ENCODE measurements at places on chromosomes 11 and 22.

GRCh38 chr11:49302360-49302759, 94.0 kb upstream of the FOLH1 start:
- no peak for DNase-seq

- DNase-seq, result peak; percentile 9
Measured at GRCh38 chr11:61089806-61090491, 12.3 kb upstream of the CD5 start.

DNA sequence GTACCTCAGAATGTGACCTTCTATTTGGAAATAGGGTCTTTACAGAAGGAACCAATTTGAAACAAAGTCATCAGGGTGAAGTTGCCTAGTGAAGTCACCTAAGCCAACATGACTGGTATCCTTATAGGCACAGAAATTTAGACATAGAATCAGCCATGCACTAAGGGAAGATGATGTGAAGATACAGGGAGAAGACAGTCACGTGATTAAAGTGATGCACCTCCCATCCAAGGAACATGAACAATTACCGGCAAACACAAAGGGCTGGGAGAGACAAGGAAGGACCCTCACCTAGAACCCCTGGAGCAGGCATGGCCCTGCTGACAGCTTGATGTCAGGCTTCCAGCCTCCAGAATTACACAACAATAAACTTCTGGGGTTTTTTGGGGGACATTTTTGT, 3.2 kb upstream of the CRYBB2 start:
- no peak for DNase-seq

GRCh38 chr11:120516461-120517389, 5.2 kb downstream of the GRIK4 start:
- DNase-seq, result no peak

DNA sequence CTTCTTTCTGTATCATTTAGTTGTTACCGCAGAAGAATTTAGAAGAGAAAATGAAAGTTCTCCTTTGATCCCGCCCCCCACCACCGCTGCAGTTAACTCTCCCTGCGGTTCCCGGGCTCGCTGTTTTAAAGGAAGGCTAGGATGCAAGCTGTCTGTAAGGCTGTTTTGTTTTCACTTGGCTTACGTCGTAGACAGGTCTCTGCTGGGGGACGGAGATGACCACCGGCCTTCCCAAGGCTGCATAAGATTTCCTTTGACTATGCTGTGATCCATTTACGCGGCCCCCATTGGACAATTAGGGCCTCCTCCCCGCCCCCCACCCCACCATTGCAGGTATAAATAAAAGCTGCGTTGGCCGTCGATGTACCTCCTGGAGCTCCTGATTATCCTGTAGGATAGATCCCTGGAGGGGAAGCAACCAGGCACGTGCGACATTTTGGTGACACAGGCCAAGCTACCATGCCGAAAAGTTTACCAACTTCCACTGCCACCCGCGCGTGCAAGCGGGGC, 1.4 kb upstream of the CPT1A start:
- peak; percentile 69 for DNase-seq

GRCh38 chr11:113286509-113287497, 27.6 kb upstream of the TTC12 start:
- DNase-seq, result no peak

DNA sequence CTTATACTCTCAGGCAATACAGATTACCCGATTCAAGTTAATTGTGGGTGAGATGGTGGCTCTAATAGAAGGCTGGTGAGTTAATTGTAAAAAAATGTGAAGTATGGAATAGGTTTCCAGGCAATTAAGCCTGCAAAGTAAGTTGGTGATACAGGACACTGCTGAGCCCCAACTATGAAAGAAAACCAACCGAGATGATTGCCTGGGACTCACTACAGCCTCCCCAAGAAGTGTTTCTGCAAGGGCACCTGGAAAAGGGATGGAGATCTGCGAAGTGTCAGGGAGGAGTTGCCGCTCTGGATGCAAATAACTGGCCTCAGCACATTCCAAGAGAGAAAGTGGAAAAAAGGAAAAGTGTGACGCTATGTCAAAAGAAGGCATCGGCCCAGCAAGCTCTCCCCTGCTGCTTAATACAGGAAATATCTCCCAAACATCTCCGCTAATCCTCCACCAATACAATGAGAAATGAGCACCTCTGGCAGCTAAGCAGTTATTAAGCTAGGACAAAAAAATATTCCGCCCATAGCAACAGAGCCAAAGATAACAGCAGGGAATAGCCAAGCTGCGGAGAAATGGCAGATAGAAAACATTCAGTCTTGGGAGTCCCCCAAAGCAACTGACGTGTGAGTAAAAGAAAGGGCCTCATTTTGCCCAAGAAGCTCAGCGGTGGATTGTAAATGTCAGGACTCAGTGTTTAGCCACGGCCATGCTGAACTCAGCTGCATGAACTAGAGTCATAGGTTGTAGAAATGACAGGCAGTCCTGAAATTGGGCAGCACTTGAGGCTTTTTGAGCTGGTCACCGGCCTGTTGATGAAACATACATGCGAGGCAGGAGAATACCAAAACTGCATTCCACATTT, 133.7 kb downstream of the SNX19 start:
- no peak for DNase-seq

DNA sequence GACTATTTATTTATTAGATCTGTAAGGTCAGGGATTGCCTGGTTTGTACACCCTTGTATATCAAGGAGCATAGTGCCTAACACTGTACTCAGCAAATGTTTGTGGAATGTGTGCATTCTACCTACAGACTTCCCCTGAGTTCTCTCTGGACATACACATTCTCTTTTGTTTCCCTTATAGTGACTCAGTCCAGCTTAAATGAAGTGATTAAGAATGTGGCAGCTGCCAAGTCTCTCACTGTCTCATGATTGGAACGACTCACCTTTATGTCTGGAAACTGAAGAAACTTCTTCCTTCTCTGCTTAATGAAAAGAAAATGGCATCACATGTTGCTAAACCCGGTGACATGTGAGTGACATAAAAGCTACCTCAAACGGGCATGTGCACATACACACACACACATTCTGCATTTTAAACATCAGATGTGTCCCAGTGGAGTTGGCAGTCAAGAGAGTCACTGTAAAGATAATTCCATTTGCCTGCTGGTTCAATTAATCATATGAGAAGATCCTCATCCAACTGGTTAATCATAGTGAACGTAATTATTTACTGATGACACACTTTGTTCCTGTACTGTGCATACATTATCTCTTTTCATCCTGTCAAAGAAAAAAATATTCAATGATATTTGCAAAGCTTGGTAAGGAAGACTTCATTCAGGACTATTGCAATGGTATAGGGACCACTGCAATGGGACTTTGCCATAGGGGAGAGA, 42.8 kb downstream of the GLYAT start:
- no peak for DNase-seq

DNA sequence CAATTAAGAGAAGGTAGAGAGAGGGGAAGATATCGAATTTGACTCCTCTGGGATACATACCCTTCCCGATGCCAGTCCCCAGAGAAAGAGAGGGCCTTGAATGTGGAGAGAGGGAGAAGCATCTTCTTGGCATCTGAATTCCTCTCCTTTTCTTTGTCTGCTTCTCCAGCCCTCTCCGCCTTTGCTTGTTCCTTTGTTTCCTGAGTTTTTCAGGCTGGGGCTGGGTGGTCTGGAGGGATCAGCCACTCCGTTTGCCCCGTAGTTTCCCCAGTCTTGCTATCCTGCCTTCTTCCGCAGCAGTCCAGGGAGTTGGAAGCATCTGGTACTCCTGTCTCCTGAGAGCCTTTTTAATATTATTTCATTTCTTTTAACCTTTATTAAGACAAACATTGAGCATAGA, 107.1 kb upstream of the CADM1 start:
- DNase-seq, result no peak
